Effector CD4-positive, alpha-beta T cell (primary cell): ENCODE measurements at places on chromosomes 7 and 10.

- no peak for DNase-seq
Observed at GRCh38 chr7:32250471-32251260, 180.5 kb upstream of the PDE1C start.

- no peak for DNase-seq
Observed at GRCh38 chr7:122311050-122311700, 6.6 kb upstream of the FEZF1 start.

DNA sequence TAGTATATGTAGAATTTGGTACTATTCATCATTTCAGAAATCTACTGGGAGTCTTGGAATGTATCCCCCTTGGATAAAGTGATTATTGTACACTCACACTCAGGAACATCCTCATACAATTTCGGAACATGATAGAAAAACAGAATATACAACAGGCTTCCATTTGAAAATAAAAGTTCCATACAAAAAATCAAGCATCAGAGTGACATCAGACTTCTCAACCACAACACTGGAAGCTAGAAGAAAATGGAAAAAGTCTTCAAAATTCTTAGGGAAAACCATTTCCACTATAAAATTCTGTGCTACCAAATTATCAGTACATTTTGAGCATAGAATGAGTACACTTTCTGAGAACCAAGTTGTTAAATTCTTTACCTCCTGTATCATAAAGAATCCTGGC lies 8.8 kb downstream of the LYZL1 start:
- no peak for DNase-seq

GRCh38 chr7:101162551-101163278 lies 2.7 kb downstream of the VGF start:
- DNase-seq, result no peak

GRCh38 chr10:46236941-46237681 lies 49.7 kb upstream of the ANTXRL start:
- DNase-seq, result no peak

DNA sequence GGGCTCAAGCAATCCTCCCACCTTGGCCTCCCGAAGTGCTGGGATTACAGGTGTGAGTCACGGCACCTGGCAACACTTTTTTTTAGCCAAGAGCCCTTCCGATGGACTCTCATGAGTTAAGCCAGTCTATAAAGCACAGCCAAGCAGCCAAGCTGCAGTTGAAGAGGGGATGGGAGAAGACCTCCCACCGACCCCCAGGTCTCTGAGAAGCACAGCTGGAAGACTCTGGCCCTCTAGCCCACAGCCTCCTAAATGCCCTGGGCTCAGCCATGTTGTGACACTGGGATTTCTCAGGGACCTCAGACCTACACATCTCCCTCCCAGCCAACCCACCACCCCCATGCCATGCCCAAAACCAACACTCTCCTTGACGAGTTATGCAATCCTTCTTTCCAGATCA lies 31.1 kb downstream of the CALML3 start:
- DNase-seq, result no peak

GRCh38 chr10:101303087-101303703 lies 50.8 kb upstream of the BTRC start:
- no peak for DNase-seq

DNA sequence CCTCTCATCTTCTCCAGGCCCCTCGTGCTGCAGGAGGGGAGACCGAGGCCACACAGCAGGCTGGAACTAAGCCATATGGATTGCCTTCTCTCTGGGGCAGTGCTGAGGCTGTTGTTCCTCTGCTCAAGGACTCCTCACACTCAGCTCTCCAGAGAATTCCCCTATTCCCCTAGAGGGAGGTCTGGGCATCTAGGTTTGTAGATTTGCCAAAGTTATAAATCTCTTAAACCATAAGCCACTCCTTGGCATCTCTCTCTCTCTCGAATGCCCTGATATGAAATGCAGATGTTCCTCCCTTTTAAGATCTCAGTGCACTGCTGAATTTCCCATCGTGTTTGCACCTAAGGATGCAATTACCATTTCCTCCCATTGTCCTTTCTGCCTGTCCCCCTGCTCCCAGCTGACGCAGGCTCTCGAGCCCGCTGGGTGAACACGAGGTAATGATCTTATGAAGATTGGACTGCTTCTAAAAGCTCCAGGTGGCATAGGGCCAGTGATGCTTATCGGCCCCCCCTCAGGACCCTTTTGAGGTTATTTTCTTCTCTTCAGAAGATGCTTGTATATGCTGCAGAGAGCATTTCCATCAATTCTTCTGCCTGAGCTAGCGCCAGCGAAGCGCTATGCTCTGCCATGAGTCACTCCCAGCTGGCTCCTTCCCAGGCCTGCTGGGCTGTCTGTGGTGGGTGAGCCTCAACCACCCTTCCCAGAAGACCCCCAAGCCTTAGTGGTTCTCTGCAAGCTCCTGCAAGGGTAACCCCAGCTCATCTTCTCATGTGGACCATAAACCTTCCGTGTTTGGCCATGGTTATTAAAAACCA lies 41.6 kb upstream of the AQP1 start:
- DNase-seq, result no peak

- no peak for DNase-seq
Observed at GRCh38 chr10:92575961-92576360, 2.1 kb upstream of the IDE start.

DNA sequence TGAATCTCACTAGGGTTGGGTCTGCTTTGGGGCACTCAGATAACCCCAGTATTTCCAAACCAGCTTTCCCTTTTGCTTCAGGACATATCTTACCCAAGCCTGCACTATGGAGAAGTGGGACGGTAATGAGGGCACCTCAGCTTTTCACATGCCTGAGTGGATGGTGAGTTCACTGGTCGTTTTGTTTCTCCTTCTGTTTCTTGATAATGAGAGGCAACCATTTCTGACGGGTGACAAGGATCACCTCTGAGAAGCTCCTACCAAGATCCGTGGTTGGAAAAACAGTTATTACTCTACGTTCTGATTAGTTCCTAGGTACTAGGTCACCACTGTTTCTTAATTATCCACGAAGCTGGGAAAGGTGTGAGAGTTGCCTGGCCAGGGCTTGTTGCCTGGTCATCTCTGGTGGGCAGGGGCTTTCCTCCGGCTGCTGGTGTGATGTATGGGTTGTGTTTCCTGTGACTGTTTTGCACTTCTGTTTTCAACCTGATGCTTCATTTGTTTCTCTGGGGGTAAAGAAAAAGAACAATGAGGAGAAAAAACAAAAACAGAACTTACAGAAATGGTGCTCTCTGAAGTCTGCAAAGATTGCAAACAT lies 65.7 kb upstream of the STRIP2 start:
- no peak for DNase-seq

- DNase-seq, result no peak
Observed at GRCh38 chr7:155097338-155097737, 27.2 kb downstream of the HTR5A start.

DNA sequence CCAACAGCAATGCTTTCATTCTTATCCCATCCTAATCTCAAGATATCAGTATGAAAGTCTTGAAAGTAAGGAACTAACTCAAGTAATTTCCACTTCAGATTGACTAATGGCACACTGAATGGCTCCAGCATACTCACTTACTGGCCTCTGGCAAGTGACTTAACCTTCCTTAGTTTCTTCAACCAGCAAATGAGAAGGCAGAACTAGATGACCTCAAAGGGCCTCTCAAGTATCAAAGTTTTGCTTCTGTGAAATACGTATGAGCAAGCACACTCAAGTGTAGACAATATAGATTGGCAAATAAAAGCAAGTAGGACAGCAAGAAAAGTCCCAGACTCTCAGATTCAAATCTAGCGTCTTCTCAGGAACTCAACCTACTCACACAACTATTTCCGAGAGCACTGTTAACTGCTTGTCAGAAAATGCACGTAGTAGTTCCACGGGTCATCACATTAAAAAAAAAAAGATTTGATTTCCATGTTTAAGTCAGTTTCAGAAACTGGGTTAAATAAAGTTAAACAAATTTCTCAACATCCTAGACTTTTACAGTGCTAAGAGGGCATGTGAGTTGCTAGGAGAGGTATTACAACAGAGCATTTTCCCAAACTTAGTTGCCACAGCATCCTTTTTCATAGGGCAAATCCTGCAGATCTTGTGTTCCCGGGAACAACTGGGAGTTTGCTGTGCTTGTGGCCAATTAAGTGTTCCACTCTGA lies 276.9 kb upstream of the KLF14 start:
- no peak for DNase-seq

DNA sequence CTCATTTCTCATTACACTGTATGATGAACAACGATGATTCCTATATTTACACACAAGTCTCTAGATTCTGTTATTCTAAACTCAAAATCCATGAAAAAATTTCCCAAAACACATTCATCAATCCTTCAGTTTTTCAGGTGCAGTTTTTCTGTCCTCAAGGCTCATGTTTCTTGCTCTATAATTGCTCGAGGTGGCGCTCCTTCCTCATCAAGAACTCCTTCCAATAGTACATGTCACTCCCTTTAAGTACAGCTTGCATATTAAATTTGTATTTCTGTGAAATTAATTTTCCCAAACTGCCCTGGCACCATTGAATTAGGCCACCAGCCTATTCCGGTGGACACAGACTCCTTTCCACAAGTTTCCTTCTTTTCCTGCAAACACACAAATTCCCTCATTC lies 188.7 kb upstream of the MINDY3 start:
- DNase-seq, result no peak

DNA sequence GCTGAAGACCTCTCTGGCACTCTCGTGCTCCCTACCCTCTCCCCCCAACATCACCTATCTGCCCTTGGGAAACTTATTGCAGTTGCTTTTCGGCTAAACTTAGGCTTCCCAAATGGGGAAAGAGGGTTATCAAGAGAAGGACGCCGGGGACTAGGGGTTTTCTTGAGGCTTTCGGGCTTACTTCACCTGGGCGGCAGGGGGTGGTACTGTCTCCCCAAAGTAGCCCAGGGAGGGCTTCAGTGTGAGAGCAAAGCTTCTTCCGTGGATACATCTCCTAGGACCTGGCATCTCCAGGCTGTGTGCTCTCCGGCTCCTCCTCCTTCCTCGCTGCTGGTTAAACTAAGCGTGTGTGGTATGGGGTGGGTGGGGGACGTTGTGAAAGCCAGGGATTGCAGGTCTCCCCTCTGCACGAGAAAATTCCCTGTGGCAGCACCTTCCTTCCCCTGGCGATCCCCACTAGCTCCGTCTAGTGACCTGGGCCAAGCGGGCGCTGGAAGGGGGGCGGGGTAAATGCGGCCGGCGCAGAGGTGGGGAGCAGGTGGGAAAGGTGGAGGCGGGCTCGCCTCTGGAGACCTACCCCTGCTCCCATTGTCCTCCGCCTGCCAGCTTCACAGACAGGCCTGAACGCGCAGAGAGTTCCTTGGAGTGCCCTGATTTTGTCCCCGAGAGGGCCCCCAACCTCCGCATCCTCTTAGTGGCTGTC lies 1.1 kb downstream of the PLXDC2 start:
- DNase-seq, result no peak

GRCh38 chr7:94392393-94392786 lies 2.3 kb upstream of the COL1A2 start:
- no peak for DNase-seq

DNA sequence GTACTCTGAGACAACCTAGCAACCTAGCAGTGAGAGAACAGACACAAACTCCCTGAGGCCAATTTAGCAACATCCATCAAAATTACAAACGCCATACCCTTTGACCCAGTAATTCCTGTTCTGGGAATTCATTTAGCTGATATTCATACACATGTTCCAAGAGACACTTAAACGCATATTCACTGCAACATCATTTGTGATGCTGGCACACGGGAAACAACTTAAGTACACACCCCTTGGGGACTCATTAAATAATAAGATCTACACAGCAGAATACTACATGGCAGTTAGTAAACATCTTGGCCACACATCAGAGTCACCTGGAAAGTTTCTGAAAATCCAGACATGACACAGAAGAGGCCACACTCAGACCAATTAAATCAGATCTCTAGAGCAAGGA lies 17.6 kb downstream of the NUDCD3 start:
- DNase-seq, result no peak

DNA sequence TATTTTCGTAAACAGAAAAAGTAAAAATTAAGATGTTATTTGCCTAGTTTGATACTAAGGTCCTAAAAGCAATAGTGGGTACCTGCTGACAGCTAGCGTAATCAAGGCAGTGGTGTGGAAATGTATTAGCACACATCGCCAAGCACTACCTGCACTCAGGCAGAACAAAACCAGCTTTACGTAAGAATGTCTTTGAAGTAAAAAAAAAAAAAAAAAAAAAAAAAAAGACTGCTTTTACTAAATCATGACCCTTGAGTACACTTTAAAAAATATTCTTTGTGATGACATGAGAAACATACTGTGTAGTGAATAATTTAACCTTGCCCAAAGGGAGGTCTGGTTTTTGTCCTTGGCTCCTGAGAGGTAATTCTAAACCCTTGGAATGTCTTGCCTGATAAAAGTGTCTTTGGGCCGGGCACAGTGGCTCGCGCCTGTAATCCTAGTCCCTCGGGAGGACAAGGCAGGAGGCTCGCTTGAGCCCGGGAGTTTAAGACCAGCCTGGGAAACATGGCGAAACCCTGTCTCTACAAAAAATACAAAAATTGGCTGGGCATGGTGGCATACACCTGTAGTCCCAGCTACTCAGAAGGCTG lies 12.7 kb downstream of the XRCC2 start:
- DNase-seq, result no peak

- DNase-seq, result peak; percentile 53
Observed at GRCh38 chr10:132396494-132397035, 435 bp upstream of the PWWP2B start.

DNA sequence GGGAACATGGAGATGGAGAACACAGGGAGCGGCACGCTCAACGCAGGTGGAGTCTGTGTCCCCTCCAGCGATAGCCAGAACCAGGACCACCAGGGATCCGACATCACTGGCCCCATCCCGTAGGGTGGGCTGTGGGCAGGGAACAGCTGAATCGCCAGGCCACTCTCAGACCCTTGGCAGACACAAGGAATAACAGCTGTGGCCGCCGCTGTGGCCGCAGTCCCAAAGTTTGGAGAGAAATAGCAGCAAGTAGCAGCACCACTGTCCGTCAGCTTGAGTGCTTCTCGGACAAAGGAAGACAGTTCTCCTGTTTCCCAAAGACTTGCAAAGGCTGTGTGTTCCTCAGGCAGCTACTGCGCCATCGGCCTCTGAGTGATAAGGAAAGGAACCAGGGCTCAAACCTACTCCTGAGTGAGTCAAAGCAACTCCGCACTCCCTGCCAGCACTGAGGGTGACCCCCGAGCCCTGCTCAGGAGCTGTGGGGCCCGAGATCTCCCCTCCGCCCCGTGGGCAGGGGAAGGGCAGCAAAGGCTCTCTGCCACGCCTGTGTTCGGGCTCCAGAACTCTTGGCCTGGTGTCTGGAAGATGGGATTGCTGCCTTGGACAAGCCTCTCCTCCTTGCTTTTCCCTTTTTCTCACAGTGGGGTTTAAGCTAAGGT lies 82.3 kb upstream of the FAM20C start:
- no peak for DNase-seq

DNA sequence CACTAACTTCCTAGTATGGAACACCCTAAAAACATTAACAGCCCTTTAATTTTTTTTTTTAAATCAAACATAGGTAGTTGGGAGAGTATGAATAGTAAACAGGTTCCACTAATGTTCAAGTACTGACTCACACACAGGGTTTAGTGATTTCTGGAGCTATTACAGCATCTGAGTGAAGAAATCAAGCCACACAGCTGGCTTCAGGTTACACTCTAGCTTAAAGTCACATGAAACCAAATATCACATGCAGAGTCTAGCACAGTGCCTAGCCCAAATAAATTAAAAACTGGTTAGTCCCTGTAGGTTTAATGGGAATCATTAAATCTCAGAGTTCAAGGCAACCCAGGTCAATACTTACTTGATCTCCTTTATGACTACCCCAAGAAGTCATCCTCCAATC lies 11.6 kb downstream of the PANK1 start:
- DNase-seq, result no peak

- DNase-seq, result no peak
Observed at GRCh38 chr10:120451968-120452367, 5.1 kb upstream of the PLPP4 start.
